ENCODE measurements at places on chromosomes 5 and 9.

DNA sequence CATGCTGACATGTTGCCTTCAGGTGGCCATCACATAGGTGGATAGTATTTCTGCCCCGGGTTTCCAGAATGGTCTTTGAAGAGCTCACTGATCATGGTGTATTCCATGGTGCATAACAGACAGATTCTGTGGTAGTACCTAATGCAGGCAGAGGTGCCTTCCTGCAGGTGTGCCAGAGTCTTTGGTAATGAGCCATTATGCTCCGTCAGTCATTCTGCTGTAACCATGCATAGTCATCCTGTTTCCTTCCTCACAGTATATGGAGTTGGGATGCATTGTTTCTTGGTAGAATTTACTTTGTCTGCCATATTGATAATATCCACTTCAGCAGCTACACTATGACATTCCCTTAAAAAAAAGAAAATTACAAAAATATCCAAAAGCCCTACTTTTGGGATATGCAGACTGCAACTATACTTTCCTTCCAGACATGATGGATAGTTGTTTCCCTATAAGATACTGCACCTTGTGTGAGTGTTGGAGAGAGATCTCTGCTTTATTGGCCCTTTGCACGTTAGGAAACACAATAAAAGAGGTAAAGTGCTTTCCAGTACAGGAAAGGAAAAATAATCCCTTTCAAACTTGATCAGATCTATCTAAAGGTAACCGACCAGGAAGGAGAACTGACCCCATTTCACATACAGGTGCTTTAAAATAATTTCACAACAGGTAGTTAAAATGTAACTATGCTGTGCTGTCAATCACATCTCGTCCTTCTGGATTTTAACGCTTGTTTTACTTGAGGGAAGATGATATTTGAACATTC, 537.5 kb upstream of the WWC1 start:
- DNase-seq: no peak

DNA sequence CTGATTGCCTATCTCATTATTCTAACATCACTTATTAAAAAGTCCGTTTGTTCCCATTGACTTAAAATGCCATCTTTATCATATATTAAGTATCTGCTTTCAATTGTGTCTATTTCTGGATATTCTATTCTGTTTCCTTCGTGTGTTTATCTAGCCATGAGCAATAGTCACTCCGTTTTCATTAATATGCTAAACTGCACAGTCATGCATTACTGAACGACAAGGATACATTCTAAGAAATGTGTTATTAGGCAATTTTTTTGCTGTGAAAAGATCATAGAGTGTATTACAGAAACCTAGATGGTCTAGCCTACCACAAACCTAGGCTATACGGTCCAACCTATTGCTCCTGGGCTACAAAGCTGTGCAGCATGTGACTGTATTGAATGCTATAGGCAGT, 482.9 kb downstream of the IRX1 start:
- no peak for DNase-seq

- DNase-seq: no peak
These were observed 146.3 kb downstream of the DMAC1 start for GRCh38 chr9:7653262-7653661.

- no peak for DNase-seq
These were observed 15.1 kb downstream of the LPAR1 start for GRCh38 chr9:111023128-111023527.

- no peak for DNase-seq
These were observed 30.9 kb downstream of the ZNF366 start for GRCh38 chr5:72476275-72476674.

DNA sequence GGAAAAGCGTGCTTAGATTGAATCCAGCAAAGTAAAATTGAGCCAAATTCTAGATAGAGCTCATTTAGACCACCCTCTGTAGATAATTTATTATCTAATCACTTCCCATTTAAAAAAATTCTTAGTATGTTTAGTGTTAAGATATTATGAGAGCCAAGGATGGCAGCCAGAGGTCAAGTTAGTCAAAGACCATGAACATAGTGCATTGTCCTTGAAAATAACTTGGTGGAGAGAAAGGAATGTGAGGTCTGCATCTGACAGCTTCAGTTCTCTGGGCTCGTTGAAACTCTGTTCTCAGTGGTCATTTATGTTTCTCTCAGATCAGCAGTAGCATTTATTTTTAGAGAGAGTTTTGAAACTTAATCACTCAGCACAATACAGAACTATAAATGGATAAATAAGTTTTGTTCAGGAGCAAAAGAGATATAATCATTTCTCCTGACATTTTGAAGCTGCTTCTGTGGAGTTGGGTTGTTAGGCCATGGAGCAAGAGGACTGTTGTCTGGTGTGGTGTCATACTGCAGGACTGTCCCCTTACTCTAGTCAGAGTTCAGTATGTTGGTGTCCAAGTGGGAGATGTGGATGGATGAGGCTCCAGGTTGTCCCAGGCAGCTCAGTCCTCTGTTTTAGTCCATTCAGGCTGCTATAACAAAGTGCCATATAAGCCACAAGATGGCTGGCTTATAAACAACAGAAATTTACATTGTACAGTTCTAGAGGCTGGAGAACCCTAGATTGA, 337.7 kb downstream of the FBXL7 start:
- DNase-seq: no peak

GRCh38 chr9:70448919-70449318, 34.5 kb upstream of the KLF9 start:
- DNase-seq: no peak

DNA sequence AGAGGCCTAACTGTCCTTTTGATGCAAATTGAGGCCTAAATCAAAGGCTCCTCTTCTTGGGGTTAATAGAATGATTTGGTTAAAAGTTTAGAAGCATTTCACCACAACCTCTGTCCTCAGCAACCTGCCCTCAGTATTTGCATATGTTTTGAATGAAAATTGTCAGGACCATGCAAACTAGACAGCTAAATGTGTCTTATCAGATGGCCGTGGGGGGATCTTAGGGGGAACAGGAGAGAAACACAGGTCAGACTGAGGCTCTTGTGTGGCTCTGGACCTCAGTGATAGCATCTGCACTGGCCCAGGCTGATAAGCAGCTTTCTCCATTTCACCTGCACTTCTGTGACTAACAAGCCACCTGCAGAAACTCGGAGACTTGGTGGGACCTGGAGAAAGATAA, 49.0 kb downstream of the FOXI1 start:
- no peak for DNase-seq

GRCh38 chr5:170846846-170847245, 15.0 kb upstream of the RANBP17 start:
- no peak for DNase-seq

- no peak for DNase-seq
These were observed 753 bp downstream of the ARHGAP26 start for GRCh38 chr5:142770650-142771609.

DNA sequence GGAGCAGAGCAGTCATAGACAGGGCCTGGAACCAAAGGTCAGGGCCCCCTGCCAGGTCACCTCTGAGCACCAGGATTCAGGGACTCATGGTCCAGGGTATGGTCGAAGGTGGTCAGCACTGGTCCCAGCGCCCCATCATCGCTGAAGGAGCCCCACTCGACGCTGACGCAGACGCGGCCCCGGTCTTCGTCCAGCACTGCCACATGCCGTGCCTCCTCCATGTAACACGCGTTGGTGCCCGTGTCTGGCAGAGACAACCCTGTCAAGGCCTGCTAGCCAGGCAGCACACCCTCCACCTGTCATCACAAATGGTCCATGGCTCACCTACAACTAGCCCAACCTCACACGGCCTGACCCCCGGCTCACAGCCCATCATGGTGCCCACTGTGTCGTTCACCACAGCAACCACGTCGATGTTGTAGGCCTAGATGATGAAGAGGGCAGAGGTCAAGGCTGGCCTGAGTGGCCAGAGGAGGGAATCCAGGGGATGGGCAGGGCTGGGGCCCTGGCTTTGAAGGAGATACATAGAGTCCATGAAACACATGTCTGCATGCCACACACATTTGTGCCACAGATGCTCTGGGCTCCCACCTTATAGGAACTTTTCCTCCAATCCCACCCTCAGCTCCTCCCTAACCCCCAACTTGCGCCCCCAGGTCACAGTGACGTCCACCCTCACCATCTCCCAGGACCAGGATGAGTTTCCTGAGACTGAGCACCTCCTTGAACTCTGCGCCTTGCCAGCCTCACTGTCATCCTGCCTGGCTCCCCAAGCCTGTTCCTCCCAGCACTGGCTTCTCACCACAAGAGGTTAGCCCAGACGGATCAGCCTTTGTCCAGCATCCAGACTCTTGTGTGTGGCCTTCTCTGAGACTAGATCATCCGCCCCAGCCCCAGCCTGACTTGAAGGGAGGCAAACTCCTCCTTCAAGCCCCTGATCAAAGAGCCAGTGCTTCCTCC, 9.5 kb downstream of the HK3 start:
- DNase-seq: no peak

DNA sequence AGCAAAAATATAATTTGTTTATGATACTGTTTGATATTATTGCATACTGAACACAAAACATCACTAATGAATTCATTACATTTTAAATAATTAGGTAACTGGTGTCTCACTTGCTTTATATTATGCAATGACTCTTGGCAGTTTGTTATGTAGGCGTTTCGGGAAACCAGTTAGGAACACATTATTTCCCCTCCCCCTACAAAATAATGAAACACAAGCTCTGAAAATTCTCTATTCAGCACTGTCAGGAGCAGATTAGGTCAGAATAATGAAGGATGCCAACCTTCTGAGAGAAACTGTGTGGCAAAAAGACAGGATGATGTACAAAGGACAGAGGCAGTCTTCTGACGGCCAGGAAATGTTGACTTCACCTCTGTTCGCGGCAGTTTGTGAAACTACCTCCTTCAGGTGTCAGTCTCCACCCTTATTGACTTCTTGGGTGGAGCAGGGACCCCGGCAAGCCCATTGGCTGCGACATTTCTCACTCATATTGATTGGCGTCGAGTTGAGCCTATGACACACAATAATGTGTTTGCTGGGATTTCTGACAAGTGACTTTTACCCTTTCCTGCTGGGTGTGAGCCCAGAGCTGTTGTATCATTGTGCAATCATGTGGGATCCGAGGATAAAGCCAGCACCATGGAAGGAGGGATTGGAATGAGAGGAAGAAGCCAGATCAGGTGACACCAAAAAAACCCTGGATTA, 33.9 kb downstream of the SH3PXD2B start:
- DNase-seq: no peak

DNA sequence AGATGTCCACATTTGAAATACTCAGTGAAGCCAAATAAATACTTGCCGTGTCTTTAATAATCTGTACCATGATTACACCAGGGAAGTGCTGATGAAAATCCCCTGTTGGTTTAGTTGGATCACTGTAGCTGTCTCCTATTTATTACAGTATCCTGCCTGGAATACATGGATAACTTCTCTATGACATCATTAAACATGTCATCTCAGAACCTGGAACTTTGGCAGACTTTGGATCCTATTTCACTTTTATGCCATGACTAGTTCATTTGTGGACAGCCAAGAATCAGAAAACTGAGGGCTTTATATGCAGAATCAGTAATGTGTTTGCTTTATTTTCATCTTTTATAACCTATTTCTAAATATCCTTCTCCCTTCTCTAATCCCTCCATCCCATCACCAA, at the start of gene TXNDC8:
Gene TXNDC8 (minus strand): TSS at position 137 of the 400 bp plus-strand sequence.
- DNase-seq: no peak

GRCh38 chr5:170785416-170785815, 1.9 kb downstream of the GABRP start:
- DNase-seq: no peak

- DNase-seq: no peak
These were observed 1.1 kb downstream of the MAML1 start for GRCh38 chr5:179733772-179734126.

DNA sequence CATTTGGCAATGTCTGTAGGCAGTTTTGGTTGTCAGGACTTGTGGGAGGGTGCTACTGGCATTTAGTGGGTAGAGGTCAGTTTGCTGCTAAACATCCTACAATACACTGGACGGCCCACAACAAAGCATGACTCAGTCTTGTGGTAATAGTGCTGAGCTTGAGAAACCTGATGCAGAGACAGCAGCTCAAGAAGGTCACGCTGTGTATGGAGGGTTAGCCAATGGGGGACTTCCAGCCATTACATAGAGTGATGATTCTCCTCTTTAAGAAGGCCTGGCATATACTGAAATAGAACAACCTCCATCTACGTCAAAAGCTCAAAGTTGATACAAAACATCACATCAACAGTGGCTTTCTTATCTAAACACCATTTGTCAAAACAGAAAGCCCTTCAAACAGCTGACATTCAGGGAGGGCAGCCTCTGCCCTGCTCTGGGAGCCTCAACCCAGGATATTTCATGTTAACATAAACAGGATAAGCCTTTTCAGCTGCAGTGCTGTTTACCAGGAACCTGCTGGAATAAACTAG, 143.0 kb downstream of the GPBP1 start:
- DNase-seq: no peak

- no peak for DNase-seq
These were observed 12.7 kb upstream of the GOLM1 start for GRCh38 chr9:86112057-86112456.

DNA sequence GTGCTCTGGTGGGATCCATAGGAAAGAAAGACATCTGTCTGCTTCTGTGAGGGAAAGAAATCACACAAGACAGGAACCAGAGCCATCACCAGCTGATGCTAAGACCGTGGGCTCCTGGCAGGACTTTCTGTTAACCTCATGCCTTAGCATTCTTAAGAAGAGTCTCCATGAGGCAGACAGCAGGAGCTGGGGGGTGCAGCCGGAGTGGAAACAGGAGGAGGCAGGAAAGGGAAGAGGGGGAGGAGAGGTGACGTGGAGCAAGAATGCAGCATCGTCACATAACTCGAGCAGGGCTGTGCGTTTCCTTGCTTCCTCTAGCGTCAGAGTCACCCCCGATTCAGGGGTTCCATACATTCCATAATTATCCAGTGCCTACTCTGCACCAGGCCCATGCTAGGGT, 53.6 kb downstream of the ERGIC1 start:
- DNase-seq: no peak

DNA sequence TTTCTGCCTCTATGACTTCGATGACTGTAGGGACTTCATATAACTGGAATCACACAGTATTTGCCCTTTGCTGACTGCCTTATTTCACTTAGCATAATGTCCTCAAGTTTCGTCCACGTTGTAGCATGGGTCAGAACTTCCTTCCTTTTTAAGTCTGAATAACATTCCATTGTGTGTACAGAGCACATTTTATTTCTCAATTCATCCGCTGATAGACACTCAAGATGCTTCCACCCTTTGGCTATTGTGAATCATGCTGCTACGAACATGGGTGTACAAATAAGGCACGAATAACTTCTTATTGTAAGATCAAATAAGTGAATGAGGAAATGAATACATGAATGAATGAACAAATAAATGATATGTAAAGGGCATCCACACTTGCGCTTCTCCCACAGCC, 13.0 kb downstream of the BARX1 start:
- DNase-seq: no peak

- no peak for DNase-seq
These were observed 25.6 kb downstream of the C5orf15 start for GRCh38 chr5:133942614-133943474.

DNA sequence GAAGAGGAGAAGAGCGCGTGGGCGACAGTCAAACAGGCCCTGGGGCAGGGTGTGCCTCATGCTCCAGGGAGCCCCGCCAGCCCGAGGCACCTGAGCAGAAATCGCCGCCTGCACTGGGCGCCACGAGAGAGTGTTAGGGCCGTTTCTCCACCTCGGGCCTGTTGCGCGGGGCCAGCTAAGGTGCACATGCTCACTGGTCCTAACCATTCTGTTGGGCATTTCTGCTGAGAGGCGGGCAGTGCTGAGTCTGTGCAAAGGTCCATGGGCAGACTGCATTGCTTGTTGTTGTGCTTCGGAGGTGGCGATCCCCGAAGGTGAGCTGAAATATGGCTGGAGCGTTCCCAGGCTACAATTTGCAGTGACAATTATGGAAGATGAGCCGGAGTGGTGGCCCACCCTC, 367.8 kb upstream of the SPATA31A5 start:
- DNase-seq: no peak

- DNase-seq: no peak
These were observed 17.2 kb upstream of the MLANA start for GRCh38 chr9:5873439-5873838.

GRCh38 chr5:68243681-68244080, 28.1 kb downstream of the PIK3R1 start:
- DNase-seq: peak; percentile 66
